Dorsolateral prefrontal cortex (tissue), 122 donors: ENCODE measurements at places on chromosomes 5 and 9. TPM values are rescaled to one million over a fixed set of nuclear protein-coding genes. Genes with fewer than 3 reads are reported as not detected.

Gene SLC4A9
- total RNA-seq = 1.0 TPM

Gene DNAJC21
- 39.1 TPM for total RNA-seq

Gene LPAR1
- 149 TPM for total RNA-seq

Gene PCA3
- total RNA-seq = 0.63 TPM

Gene CDKN2B
- 2.2 TPM for total RNA-seq

Gene PCDHB14
- 9.4 TPM for total RNA-seq

Gene PCAT7
- total RNA-seq = 1.5 TPM

Gene NMUR2
- total RNA-seq = not detected

Gene ZNF608
- total RNA-seq = 34.6 TPM

Gene TUSC1
- 14.2 TPM for total RNA-seq
